Activated naive CD4-positive, alpha-beta T cell treated with anti-CD3 and anti-CD28 coated beads, Interleukin-2, amount 50 U/mL, for 72 hours (primary cell): ENCODE measurements at places on chromosomes 1 and 21. TPM values are rescaled to one million over a fixed set of nuclear protein-coding genes. Genes with fewer than 3 reads are reported as not detected.

UMODL1 gene
- total RNA-seq, result 0.09 TPM

GRCh38 chr1:201468844-201469644 is at the start of gene PHLDA3:
TSS of gene PHLDA3 (minus strand) at chr1:201469188. CDS start at chr1:201468786, 402 bp downstream.
- peak; percentile 60 for DNase-seq

ADARB1 gene
- total RNA-seq, result 37.4 TPM

- DNase-seq, result no peak
These were observed 29.6 kb upstream of the AGL start for GRCh38 chr1:99820546-99820945.

- no peak for DNase-seq
These were observed 28.7 kb upstream of the SLC2A5 start for GRCh38 chr1:9097947-9098705.

- DNase-seq, result no peak
These were observed 30.1 kb downstream of the OLFML3 start for GRCh38 chr1:114009393-114009792.

TMEM52 gene
- 1.5 TPM for total RNA-seq

- DNase-seq, result no peak
These were observed 1.3 kb upstream of the UBE4B start for GRCh38 chr1:10031461-10031860.

MROH9 gene
- not detected for total RNA-seq

- DNase-seq, result no peak
These were observed 6.0 kb upstream of the KRTAP8-1 start for GRCh38 chr21:30818837-30819610.

IRF6 gene
- 1.0 TPM for total RNA-seq

- DNase-seq, result no peak
These were observed 317.0 kb downstream of the HHAT start for GRCh38 chr1:210645582-210646257.

- DNase-seq, result no peak
These were observed 36.5 kb downstream of the PIK3CD start for GRCh38 chr1:9687874-9688582.

GRCh38 chr1:164608651-164609057 is 49.7 kb downstream of the PBX1 start:
- no peak for DNase-seq

- DNase-seq, result no peak
These were observed 64.9 kb downstream of the TMEM53 start for GRCh38 chr1:44609412-44609767.

DNA sequence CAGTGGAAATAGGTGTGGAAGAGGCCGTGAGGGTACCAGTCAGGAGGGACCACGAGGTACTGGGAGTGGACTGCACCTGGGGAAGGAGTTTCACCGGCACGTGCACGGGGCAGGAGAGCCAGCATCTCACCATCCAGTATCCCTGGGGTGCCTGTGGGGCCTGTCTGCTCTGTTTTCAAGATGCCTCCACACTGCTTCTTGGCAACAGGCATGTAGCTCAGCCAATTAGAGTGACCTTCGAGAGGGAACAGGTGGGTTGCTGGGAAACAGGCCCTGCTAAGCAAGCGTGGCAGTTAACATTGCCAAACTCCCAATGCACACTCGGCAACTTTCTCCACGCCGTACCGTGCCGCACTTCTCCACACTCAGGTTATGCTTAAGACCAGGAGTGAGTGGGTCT is 17.7 kb downstream of the KCNC4 start:
- no peak for DNase-seq

SPATA1 gene
- 3.0 TPM for total RNA-seq

GRCh38 chr1:173573596-173573995 is 29.3 kb downstream of the SLC9C2 start:
- no peak for DNase-seq

- no peak for DNase-seq
These were observed 125.9 kb downstream of the RHOU start for GRCh38 chr1:228860911-228861831.

GRCh38 chr21:38993561-38993960 is 187.8 kb downstream of the ETS2 start:
- no peak for DNase-seq

DNA sequence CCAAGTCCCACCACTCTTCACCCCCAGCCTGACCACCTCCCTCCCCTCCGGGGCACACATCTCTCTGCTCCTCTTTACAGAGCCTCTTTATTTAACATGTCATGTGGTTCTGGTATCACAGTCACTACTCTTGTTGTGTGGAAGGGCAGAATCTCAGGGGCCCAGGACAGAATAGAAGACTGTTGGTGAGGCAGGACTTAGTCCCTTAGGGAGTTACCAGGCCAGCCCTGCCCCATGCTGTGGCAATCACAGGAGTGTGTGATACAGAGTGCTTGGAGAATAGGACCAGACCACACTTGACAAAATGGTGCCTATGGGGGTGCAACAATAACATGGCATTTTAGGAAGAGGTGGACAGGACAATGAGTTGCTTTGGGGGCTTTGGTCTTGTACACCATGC is 43.0 kb upstream of the CRNN start:
- no peak for DNase-seq

GRCh38 chr1:38037221-38037939 is 9.2 kb downstream of the POU3F1 start:
- no peak for DNase-seq

DNA sequence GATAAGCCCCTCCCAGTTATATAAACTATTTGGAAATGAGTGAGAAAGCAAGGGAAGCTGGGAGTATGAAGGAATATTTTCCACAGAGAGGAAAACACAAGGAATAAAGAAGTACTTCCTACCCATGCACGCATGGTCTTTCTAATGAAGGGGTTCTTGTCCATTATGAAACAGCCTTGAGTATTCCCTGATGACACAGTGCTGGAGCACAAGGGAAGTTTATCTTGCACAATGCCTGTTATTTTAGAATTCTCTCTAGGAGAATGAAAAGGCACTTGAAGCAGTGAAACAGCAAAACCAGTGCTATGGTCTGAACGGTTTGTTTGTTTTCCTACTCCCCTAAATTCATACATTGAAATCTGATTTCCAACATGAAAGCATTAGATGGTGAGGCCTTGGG is 38.6 kb upstream of the ADAMTS1 start:
- DNase-seq, result no peak

MROH7 gene
- total RNA-seq, result 0.11 TPM

DNA sequence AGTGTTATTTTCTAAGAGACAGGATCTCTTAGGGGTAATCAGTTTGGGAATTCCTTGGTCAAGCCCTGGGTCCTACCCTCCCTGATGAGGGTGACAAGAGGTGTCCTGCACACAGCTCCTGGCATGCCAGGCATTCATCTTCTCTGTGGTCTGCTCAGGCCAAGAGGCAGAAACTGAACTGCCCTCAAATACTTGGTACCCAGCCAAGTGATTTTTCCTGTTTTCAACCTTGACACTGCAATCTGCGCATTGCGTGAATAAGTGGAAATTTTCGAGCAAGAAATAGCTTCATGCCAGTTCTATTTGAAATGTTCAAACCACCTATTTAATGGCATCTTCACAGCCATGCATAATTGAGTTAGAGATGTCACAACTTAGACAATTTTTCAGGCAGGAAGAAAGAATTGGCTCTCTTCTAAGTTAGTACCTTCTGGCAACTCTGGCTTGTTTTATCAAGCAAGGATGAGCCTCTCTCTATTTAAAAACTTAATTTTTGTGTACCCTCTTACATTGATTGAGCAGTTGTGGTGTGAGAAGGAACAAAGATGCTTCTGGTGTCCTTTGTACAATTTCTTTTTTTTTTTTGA is 27.0 kb downstream of the DNM3 start:
- no peak for DNase-seq

RORC gene
- 11.3 TPM for total RNA-seq

DNA sequence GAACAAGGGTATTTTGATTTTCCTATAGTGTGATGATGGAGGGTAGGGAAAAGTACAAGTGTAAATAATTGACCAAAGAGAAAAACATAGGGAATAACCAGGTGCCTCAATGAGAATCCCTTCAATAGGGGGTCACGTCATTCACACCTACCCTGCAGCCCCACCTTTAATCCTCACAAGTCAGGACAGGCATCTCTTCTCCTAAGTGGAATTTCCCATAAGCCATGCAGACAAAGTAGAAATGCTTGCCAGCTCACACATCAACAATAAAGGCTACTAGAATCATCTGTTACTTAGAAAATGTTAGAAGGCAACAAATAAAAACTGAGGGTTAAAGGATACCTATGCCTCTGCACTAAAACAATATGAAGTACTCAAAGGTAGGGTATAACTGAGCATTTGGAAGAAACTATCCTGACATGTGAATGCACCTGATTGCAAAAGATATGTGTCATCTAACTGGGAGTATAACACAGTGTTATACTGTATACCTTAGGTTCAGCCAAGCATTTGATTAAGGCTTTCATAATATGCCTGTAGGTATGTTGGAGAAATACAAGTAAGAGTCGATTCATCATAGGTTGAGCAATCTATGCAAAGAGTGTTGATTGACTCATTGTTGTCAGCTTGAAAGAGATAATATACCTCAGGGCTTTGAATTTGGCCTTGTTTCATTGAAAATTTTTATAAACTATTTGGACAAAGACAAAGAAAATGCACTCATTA is 32.4 kb upstream of the ATP1A1 start:
- no peak for DNase-seq

GPR37L1 gene
- total RNA-seq, result not detected

GJA4 gene
- 1.4 TPM for total RNA-seq

DNA sequence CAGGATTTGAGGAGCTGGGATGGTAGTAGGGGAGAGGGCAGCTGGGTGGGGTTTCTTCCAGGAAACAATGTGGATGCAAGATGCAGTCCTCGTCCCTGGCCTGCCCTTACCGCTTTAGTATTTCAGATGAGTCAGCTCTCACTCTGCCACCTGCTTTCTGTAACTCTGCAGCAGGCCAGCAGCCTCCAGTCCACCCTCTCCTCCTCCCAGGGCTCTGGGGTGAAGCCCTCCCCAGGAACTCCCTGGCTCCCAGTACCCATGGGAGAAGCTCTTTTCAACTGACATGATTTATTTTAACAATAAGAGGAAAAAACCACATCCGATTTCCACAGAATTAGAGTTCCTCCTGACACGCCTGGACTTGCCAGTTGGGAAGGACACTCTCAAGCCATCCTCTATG is 39.0 kb upstream of the IL20 start:
- no peak for DNase-seq

DNA sequence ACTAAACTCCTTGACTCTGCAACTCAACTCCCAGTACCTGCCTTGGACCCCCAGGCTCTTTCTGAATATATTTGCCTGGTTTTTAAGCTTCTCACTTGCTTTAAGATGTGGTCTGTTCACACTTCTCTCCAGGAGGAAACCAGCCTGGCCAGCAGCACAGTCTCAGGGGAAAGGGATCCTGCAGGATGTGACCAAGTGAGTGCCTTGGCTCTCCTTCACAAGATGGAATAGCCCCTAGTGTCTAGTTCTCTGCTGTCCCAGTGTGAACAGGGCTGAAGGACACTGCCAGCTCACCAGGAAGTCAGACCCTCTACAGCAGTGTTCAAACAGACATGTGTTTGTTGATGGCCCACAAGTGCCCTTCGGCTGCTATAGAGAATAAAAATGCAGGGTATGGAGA is 32.9 kb downstream of the CD244 start:
- no peak for DNase-seq

- DNase-seq, result no peak
These were observed 369.4 kb upstream of the B3GALT2 start for GRCh38 chr1:193555662-193556441.

GRCh38 chr1:3702990-3703728 is 49.1 kb upstream of the CCDC27 start:
- no peak for DNase-seq

CDK18 gene
- total RNA-seq, result 7.9 TPM

COL8A2 gene
- total RNA-seq, result 0.23 TPM

- no peak for DNase-seq
These were observed 110.9 kb downstream of the TOMM20 start for GRCh38 chr1:235017719-235018118.

DNA sequence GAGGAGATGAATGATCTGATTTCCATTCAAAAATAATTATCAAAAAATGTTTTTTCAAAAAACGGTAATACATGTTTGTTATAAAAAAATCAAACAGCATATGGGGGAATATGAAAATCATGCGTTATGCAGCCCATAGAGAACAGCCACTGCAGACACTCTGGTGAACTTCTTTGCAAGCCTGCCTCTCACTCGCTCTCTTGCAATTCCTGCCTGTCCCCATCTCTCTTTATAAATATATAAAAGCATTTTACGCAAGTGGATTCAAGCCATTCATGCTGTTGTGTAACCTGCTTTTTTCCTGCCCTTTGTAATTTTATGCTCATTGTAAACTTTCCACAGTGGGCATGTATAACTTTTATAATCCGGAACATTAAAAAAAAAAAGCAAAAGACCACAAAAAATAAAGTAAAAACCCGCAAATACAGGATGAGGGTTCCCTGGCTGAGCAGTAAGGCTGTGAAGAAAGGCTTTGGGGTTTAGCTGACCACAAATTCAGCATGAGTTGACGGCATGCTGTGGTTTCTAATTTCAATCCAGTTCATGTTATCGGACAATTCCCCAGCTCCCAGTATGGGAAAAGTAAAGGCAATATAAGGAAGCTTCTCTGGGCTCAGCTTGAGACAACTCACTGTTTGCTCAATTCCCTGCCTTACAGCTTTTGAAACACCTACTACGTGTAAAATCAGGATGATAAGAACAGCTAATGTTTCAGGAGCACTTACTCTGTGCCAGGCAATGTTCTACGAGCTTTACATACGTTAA is 52.8 kb upstream of the ZBTB40 start:
- no peak for DNase-seq

GRCh38 chr1:54610048-54610447 is 13.3 kb downstream of the FAM151A start:
- DNase-seq, result no peak

GRCh38 chr21:34807881-34808568 is 139.2 kb downstream of the CLIC6 start:
- DNase-seq, result peak; percentile 87

ESRRG gene
- not detected for total RNA-seq

DNA sequence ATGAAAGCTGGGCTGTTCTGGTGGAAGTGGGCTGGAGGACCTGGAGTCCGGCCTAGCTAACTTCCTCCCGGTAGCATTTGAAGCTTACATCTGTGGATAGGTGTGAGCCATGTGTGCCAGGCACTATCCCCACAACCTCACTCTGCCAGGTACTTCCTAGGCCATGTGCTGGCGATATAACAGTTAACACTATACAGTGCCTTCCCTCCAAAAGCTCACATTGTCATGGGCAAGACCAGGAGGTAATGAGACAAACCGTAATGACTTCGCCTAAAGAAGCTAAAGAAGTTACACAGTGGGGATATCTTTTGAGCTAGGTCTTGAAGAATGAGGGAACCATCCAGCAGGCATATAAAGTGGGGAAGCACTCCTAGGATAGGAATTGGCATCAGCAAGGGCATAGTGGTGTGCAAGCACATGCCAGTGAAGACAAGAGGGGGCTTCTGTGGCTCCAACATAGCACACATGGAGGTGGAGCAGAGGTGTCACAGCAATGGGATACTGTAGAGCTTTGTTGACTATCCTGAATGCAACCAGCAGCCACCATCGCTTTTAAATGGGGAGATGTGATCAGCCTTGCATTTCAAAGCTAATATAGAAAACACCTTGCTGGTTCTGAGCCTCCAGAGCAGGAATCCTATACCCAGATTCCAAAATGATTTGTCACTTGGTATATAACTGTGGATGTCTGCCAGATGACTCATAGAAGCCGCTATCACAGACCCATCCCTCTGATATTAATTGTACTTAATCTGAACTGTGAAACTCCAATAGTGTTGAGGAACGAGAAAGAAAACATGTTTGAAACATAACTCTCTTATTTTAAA is 466.3 kb downstream of the LMO4 start:
- no peak for DNase-seq

- no peak for DNase-seq
These were observed 54.6 kb upstream of the NCAM2 start for GRCh38 chr21:20943561-20943997.

GRCh38 chr1:31383967-31384366 is 11.1 kb upstream of the FABP3 start:
- DNase-seq, result no peak
